ENCODE measurements at places on chromosomes 1 and 21. TPM values are rescaled to one million over a fixed set of nuclear protein-coding genes. Genes with fewer than 3 reads are reported as not detected.

- no peaks in the 10 kb centered on the region for H3K36me3 ChIP-seq
- peak; percentile 39 for DNase-seq
- no peak overlapping the region for H3K27ac ChIP-seq
- no peaks in the 10 kb centered on the region for H3K27me3 ChIP-seq
Observed at GRCh38 chr1:33654267-33654834, 181.9 kb downstream of the ZSCAN20 start.

DNA sequence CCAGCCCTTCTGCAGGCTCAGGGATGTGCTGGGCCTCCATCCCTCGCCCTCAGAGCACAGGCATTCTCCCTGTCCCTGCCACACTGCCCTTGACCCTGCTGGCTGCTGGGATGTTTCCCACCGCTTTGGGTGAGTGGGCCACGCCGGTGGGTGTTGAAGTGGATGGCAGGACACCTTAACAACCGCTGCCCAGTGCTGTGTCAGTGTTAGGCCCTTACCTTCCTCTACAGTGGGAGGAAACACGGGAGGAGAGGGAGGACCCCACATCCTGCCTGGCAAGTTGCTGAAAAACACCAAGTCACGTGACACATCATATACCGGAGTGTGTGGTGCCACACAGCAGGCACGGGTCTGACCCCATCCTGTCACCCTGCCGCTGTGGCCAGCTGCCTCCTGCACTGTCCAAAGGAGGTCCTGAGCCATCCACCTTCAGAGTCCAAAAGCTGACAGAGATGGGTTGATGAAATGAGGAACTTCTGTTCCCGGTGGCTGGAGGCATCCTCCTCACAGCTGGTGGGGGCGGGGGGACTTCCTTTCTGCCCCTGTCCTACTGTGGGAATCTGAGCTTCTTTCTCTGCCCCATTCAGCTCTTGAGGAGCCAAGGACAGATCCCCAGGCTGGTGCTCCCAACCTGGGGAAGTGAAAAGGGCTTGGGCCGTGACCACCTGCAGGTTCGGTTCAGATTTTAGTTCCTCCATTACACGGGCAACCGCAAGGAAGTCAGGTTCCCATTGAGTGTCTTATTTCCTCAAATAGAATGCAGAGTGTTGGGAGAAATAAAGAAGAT lies 3.2 kb upstream of the THEMIS2 start:
- H3K4me3 ChIP-seq = no peak overlapping the region
- peaks cover 15% of the 10 kb centered on the region for H3K4me1 ChIP-seq
- DNase-seq = no peak
- H3K36me3 ChIP-seq = no peaks in the 10 kb centered on the region
- no peaks in the 10 kb centered on the region for H3K27me3 ChIP-seq

DNA sequence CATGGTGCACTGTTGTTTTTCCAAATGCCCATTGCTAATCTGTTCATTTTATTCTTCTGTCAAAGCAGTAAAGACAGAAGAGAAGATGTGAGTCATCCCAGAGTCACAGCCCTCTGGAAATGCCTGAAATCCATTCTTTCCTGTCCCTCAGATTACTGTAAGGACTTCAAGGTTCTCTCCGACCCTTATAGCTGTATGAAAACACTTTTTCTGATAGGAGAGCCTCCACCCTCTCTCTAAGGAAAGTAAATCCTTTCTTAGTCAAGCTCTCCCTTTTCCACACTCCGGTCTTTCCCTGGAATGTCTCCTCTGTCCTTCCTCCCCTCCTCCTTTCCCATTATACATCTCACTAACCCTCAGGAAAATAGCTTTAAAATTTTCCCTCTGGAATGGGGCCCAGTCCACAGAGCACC lies 3.5 kb upstream of the PRDX6 start:
- H3K27me3 ChIP-seq = peaks cover 4% of the 10 kb centered on the region
- peak overlapping the region; percentile 38 for H3K27ac ChIP-seq
- DNase-seq = no peak
- H3K36me3 ChIP-seq = peaks cover 26% of the 10 kb centered on the region
- peaks cover 13% of the 10 kb centered on the region for H3K4me1 ChIP-seq

DNA sequence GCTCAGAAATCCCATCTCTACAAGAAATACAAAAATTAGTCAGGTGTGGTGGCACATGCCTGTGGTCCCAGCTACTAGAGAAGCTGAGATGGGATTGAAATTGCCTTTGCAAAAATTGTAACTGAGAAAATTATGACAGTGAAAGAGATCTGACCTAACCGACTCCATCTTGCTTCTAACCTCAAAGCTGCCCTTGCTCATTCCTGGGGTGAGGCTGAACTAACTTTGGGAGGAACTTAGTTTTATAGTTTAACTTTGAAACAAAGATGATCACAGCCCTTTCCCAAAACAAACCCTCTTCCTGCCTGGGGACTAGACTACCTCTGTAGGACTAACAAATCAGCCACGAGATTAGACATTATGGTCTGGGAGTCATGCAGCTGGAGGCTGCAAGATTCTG lies 33.8 kb upstream of the ERO1B start:
- no peaks in the 10 kb centered on the region for H3K4me1 ChIP-seq
- no peak overlapping the region for H3K27ac ChIP-seq
- no peaks in the 10 kb centered on the region for H3K27me3 ChIP-seq

DNA sequence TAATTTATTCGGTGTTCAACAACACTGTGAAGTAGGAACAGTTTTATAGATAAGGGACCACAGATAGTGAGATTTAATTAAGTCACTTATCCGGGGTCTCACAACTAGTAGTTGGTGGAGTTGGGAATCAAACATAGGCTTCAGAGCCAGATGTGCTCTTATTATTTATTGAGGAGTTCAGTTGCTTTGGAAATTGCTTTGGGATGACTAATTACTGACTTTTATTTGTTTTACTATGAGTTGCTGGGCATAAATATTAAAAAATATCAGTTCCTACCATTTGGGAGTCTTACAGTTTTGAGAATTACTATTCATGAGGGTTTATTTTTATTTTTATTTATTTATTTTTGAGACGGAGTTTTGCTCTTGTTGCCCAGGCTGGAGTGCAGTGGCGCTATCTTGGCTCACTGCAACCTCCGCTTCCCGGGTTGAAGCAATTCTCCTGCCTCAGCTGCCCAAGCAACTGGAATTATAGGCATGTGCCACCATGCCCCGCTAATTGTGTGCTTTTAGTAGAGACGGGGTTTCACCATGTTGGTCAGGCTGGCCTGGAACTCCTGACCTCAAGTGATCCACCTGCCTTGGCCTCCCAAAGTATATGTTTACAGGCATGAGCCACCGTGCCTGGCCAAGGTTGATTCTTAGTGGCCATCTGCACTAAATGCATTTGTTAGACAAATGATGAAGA lies 27.7 kb downstream of the THRAP3 start:
- H3K4me3 ChIP-seq = no peak overlapping the region
- no peak for DNase-seq
- no peak overlapping the region for H3K27ac ChIP-seq
- no peaks in the 10 kb centered on the region for H3K27me3 ChIP-seq
- peaks cover 16% of the 10 kb centered on the region for H3K4me1 ChIP-seq

GRCh38 chr1:2953688-2954285 lies 67.5 kb upstream of the ACTRT2 start:
- no peak overlapping the region for H3K4me3 ChIP-seq
- no peaks in the 10 kb centered on the region for H3K36me3 ChIP-seq
- no peak for DNase-seq
- H3K27me3 ChIP-seq = peaks cover 4% of the 10 kb centered on the region

DNA sequence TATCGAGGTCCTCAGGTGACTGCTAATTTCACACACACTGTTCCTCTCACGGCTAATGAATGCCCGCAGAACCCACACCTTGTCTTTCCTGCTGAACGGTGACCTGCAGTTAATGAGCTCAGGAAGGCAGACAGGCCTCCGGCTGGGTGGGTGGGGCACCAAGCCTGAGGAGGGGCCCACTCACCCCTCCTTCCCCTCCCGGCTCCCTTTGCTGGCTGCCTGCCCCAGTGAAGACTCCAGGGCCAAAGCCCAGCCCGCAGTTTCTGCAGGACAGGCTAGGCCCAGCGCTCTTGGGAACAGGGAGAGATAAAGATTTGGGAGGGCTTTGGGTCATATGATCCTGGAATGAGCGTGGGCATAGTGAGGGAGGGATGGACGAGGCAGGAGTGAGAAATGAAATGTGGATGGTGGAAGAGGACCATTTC lies 26.4 kb downstream of the FOXO6 start:
- H3K27ac ChIP-seq = no peak overlapping the region
- no peak overlapping the region for H3K4me3 ChIP-seq
- peaks cover 21% of the 10 kb centered on the region for H3K27me3 ChIP-seq

DNA sequence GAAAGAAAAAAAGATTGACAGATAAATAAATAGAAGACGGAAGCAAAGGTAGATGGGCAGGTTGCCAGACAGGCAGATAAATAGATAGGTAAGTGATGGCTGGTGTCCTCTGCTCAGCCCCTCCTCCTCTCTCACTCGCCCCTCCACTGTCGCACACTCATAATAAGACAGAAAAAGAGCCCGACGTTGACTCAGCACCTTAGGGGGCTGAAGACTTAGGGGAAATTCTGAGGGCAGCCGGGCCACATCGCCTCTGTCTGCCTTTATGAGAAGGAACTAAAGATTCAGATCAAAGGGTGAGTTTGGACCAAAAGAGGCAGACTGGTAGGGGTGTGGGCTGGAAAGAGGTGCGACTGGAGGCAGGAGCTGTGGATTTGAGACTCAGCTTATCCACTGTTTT lies 158.1 kb upstream of the IGSF21 start:
- no peak for DNase-seq
- peaks cover 10% of the 10 kb centered on the region for H3K27me3 ChIP-seq
- no peaks in the 10 kb centered on the region for H3K4me1 ChIP-seq

- H3K27me3 ChIP-seq = no peaks in the 10 kb centered on the region
- H3K4me3 ChIP-seq = no peak overlapping the region
- H3K27ac ChIP-seq = no peak overlapping the region
- no peaks in the 10 kb centered on the region for H3K4me1 ChIP-seq
Observed at GRCh38 chr1:230495891-230496385, 69.8 kb upstream of the PGBD5 start.

- peaks cover 27% of the 10 kb centered on the region for H3K4me1 ChIP-seq
- no peak overlapping the region for H3K4me3 ChIP-seq
- no peak overlapping the region for H3K27ac ChIP-seq
- H3K27me3 ChIP-seq = peaks cover 1% of the 10 kb centered on the region
Observed at GRCh38 chr1:162094271-162094670, 24.8 kb downstream of the NOS1AP start.

GRCh38 chr1:167430134-167430848 lies 88.0 kb downstream of the CD247 start:
- peaks cover 10% of the 10 kb centered on the region for H3K4me1 ChIP-seq
- no peak overlapping the region for H3K4me3 ChIP-seq
- H3K27ac ChIP-seq = no peak overlapping the region
- H3K36me3 ChIP-seq = peaks cover 4% of the 10 kb centered on the region

DNA sequence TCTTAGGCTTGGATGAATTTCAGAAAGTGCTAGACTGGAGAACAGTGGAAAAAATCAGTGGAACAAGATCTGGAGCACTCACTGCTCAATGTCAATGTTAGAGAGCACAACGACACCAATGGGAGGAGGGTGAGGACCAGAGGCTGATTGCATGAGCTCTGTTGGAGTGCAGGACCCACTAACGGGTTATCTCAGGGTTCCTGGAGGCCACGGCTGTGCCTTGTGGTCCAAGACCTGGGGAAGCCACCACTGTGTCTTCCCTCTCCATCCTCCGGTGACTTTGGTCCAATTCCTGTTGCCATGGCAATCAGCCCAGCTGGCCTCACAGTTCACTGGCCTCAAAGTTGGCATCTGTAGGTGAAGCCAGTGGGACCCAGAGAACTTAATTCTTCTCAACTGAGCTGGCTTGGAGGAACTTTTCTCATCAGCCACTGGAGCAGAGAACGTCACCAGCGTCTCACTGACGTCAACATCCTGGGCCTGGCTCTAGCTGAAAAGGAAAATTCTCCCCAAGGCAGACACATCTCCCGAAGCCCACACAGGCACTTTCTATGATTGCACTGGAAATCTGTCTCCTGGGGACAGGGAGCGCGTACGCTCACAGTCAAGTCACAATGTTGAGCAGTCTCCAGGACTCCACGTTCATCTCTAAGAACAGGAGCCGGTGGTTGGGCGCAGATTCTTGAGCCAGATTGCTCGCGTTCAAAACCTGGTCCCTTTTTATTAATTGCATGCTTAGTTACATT lies 21.9 kb upstream of the GPR157 start:
- H3K27ac ChIP-seq = peak overlapping the region; percentile 4
- no peaks in the 10 kb centered on the region for H3K4me1 ChIP-seq
- DNase-seq = no peak

DNA sequence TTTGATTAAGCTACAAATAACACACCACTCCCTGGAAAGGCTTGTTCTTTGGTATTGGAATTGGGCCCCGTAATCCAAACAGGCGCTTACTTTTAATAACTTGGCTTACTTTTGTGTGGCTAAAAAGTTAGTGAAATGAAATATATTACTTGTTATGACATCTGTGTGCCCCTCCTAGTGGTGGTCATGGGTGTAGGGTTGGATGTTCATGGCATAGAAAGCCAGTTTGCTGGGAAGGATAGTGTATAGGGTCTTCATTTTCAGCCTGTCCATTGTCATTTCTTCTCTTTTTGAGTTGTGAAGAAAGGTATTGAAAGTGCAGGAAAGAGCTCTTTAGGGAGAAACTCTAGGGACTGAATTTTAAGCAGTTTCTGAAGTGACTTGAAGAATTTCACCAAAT lies 5.9 kb downstream of the CDC14A start:
- H3K4me1 ChIP-seq = peaks cover 38% of the 10 kb centered on the region
- peaks cover 10% of the 10 kb centered on the region for H3K27me3 ChIP-seq
- H3K4me3 ChIP-seq = no peak overlapping the region
- DNase-seq = no peak
- H3K36me3 ChIP-seq = peaks cover 8% of the 10 kb centered on the region
- no peak overlapping the region for H3K27ac ChIP-seq

NHLH1 gene
- 1.2 TPM for total RNA-seq

PSMB4 gene
- 322 TPM for total RNA-seq

OR2L13 gene
- total RNA-seq = not detected

LGR6 gene
- 0.23 TPM for total RNA-seq

Measured in endothelial cell (in vitro differentiated cells).